PC-3 (cell line): ENCODE measurements at places on chromosomes 4 and X. TPM values are rescaled to one million over a fixed set of nuclear protein-coding genes. Genes with fewer than 3 reads are reported as not detected.

DNA sequence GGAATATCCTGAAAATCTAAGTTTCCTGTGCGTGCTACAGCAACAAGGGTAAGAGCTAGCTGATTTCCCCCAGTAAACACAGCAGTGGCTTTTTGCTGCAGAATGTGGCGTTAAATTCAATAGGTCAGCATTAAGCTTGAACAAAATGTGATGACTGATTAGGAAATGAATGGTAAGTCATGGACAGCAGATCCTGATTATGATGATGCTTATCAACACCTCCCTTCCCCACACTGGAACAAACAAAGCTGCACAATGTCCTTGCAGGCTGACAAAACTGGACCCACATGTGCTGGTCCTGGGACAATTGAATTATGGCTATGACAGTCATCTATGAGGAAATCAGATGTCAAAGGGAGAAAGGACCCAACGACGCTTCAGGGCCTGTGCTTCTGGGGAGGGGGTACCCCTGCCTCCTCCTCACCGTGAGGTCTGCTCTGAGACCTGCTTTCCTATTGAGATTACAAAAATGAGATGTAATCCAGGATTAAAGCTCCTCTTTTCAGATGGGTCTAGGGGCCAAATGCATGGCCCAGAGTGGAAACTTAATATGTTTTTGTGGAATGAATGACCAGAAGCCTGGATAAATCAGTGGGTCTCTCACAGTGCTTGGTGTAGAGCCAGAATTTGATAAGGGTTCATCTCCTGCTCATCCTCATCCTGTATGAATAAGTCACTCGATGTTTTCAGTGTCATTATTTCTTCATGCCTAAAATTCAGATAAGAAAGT is 32.0 kb upstream of the BOD1L1 start:
- DNase-seq = no peak

Gene ESX1
- total RNA-seq = not detected in 2 replicates

DNA sequence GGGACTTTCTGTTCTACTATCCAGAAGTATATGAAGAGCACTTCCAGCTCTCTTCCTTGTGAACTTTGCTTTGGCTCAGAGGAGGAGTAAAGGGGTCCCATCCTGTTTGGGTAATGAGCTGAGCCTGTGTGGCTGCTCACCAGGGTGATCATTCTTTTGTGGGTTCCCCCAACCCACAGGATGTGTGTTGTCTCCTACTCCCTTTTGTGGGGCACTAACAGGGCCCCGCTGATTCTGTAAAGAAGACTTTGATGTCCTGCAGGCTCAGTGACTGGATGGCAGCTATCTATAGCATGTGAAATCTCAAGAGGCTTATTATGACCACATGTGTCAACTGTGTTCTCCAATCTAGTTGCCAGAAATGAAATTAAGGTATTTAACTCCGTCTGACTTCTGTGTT is 40.8 kb downstream of the ZNF518B start:
- no peak for DNase-seq

DNA sequence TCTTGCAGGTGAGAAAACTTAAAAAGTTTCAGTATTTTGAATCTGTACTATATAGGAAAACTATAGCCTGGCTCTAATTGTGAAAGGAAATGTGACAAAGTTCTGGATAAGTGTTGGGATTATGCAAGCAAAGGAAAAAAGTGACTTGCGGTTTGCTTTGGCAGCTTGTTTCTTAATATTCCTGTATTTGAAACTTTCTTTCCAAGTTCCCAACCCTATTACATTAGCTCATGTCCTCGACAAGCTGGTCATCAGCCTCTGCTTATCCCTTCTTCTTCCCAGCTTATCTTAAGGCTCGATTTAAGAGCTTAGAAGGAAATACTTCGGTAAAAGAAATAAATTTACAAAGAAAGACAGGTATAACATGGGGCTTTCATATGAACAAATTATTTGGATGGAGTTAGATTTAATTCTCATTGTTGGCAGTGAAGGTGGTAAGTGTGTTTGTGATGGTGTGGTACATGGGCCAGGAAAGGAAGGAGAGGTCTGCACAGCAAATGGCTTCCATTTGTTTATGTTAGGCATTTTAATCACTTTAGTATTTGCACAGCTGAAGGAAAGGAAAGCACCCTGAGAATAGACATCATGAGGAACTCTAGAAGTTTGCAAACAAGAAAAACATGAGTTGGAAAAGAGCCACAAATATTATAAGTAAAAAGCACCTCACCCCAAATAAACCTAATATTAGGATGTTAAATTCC is 5.1 kb upstream of the MYOZ2 start:
- DNase-seq = no peak

DNA sequence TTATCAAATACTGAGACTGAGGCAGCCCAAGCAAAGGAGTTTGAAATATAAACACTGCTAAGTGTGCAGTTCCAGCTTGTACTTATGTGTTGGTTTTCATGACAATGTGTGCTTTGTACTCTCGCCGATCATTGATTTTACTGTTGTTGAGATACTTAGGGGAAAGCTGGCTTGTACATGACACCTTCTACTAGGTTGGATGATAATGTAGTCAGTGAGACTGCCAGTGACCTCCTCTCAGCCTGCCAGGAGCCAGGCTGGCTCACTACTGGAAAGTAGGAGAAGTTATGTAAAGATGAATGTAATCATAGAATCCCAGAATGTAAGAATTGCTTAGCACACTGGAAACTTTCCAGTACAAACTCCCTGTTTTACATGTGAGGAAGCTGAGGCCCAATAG is 132.0 kb downstream of the AFF2 start:
- no peak for DNase-seq

- no peak for DNase-seq
Observed at GRCh38 chrX:29233592-29234183, 646.4 kb downstream of the IL1RAPL1 start.

Gene NPY2R
- total RNA-seq = 0.07 and 0.29 TPM in 2 replicates

Gene RAB39B
- total RNA-seq = 0.04 TPM in 1 of 2 replicates, not detected in the other

Gene SHISA3
- total RNA-seq = 29.5 and 33.5 TPM in 2 replicates

DNA sequence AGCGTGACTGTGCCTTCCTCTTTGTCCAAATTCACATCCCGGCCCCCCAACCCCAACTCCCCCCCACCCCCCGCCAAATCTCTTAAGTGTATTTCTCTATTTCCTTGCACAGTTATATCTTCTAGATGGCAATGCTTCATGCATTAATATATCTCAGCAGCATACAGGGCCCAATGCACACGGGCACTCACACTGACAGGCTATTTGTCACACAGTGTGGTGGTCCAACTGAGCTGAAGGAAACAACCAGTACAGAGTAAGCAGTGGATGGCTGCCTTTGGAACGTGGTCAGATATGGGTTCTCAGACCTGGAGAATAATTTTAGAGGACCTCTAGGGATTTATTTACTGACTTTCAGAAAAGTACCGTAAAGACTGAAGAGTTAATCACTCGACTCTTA is 681 bp downstream of the EXOC1 start:
- peak; percentile 14 for DNase-seq

GRCh38 chrX:153662266-153662665 is 11.3 kb downstream of the PNCK start:
- no peak for DNase-seq

DNA sequence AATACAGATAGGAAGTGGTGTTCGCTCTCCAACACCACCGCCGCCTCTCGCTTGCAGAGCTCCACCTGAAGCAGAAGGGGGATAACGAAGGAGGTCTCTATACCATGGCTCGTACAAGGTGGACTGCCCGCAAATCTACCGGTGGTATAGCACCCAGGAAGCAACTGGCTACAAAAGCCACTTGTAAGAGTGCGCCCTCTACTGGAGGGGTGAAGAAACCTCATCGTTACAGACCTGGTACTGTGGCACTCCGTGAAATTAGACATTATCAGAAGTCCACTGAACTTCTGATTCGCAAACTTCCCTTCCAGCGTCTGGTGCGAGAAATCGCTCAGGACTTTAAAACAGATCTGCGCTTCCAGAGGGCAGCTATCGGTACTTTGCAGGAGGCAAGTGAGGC is 5.2 kb upstream of the BMP15 start:
- DNase-seq = peak; percentile 45

- peak; percentile 8 for DNase-seq
Observed at GRCh38 chr4:11534623-11535302, 106.1 kb upstream of the HS3ST1 start.

DNA sequence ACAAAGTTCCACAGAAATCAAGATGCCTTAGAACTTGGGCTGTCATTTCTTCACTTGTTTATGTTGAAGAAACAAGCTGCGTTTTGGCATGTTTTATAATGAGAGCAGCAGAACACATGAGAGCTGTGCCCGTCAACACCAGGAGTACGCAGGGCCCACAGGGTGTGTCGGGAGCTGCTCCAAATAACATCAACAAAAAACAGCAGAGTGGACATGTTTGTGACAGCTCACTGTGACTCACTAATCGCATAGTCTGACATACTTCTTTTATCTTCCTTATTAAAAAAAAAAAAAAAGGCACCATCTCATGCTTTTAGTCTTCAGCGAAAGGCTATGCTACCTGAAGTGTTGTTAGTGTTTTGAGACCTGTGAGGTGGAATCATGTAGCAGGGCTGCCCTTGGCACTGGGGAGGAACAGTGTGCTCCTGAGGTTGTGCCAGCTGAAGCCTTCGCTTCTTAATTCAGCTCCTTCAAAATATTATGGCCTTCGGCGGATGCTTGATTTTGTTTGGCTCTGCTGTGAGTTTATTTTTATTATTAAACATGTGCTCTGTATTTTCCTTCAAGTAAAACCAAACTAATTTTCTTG is 32.8 kb downstream of the FHDC1 start:
- DNase-seq = peak; percentile 74

- DNase-seq = peak; percentile 73
Observed at GRCh38 chr4:54091637-54092404, 8.1 kb upstream of the GSX2 start.

- DNase-seq = no peak
Observed at GRCh38 chr4:139154538-139154937, 22.5 kb downstream of the ELF2 start.

Gene RRH
- total RNA-seq = 0.18 and 0.29 TPM in 2 replicates

DNA sequence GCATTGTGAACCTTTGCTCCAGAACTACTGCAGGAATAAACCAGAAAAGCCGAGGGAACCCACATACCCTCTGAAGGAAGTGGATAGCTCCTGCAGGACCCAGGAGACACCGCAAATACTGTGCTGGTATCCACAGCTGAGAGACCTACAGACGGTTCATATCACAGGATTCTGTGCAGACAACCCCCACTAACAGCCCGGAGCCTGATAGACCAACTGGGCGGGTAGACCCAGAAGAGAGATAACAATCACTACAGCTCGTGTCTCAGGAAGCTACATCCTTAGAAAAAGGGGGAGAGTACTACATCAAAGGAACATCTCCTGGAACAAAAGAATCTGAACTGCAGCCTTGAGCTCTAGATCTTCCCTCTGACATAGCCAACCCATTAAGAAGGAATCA is 150.8 kb downstream of the FRAS1 start:
- DNase-seq = no peak

- no peak for DNase-seq
Observed at GRCh38 chr4:140642674-140643437, 74.1 kb upstream of the UCP1 start.

GRCh38 chr4:20428436-20429160 is 176.9 kb downstream of the SLIT2 start:
- DNase-seq = peak; percentile 23

DNA sequence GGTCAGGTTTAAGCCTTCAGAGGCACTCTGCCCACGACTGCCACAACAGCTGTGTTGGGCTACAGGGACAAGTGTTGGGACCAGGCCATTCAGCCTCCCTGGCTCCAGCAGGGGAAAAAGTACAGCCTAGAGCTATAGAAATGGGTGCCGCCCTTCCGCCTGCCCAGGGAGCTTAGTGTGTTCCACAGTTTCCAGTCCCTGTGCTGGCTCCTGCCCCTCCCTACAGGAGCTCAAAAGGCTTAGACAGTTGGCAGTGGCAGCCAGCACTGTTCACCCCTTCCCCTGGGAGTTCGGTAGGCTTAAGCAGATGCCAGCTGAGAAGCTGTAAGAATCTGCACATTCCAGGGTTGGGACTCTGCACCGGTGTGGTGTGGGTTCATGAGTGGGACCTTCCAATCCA is 408.2 kb upstream of the INTU start:
- no peak for DNase-seq

DNA sequence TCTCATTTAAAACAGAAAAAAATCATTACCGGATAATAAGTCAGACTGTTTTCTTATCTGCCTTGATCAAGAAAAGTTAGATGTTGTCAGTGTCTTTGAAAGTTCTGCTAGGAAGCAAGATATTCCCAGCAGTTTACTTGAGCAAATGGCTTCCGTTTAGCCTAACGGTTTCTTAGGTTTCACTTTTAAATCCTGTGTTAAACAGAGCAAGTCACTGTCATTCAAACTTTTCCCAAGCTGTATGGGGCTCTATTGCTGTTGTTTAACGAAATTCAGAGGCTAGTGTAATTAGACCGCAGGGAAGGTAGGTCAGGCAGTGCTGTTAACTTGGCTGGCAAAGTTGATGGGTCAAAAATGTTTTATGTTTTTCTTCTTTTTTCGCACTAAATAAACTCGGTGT is 80.3 kb upstream of the NEIL3 start:
- no peak for DNase-seq

GRCh38 chrX:10133980-10134676 is 22.6 kb upstream of the CLCN4 start:
- no peak for DNase-seq

GRCh38 chr4:71304289-71304850 is 34.5 kb upstream of the SLC4A4 start:
- peak; percentile 30 for DNase-seq

GRCh38 chrX:153900831-153901752 is 3.4 kb upstream of the AVPR2 start:
- DNase-seq = peak; percentile 55

DNA sequence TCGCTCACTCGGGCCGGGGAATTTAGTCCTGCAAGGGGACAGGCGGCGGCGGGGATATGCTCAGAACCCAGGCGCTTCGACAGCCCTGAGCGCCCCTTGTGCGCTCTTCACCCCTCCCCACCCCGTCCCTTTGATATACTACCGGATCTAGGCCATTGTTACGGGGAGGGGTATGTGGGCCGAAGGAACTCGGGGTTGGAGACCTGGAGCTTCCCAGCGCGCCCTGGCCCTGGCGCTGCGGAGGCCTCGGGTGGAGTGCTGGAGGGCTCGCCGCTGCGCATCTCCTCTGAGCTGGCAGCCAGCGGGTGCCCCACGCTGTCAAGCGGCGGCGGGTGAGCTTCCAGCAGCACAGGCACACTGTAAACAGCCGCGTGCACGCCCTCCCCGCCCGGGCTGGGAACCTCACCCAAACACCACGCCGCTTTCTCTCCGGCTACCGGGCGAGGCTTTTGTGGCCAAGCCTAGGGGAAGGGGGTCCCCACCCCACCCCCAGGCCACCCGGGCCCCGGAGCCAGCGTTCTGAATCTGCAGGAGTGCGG is 54.5 kb upstream of the BCOR start:
- peak; percentile 35 for DNase-seq

GRCh38 chr4:15510961-15511360 is 41.3 kb downstream of the CC2D2A start:
- no peak for DNase-seq

DNA sequence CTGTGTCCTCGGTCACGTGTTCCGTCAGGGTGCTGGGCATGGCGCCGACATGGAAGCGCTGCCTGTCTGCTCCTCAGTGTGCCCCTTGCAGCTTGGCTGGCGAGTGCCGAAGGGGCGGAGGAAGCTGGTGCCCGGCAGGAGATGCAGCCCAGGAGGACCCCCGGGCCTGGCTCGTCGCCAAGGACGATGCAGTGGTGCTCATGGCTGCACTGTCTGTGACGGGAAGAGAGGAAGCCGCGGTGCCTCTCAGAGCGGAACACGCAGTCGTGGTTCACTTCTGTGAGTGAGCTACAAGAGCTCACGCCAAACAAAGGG is 38.1 kb downstream of the FGFRL1 start:
- no peak for DNase-seq

Gene CCNI
- 60.1 and 73.5 TPM in 2 replicates for total RNA-seq
